ENCODE measurements at places on chromosomes 6 and 20.

GRCh38 chr20:36666181-36666740, 20.3 kb upstream of the SLA2 start:
- DNase-seq, result no peak

DNA sequence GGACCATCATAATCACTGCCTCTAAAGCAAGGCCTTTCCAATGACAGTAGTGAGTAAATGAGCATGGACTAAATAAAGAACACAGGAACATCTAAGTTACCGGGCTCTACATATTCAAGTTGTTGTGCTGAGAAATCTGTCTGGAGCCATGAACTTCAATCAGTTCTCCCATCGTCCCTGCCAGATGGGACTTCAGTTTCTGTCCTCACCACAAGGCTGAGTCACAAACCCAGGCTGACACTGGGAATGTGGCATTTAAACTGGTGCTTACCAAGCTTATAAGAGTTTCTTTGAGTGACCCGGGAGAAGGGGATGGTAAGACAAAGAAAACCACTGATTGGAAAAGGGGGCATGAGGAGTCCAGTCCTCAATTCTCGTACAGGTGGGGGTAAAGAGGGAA, 497.0 kb downstream of the MAFB start:
- DNase-seq, result no peak

- no peak for DNase-seq
Measured at GRCh38 chr6:15496345-15497131, 166.3 kb downstream of the DTNBP1 start.

GRCh38 chr20:4076671-4077070, 61.3 kb upstream of the RNF24 start:
- no peak for DNase-seq

GRCh38 chr6:3895805-3896204, 46.6 kb downstream of the FAM50B start:
- DNase-seq, result no peak

DNA sequence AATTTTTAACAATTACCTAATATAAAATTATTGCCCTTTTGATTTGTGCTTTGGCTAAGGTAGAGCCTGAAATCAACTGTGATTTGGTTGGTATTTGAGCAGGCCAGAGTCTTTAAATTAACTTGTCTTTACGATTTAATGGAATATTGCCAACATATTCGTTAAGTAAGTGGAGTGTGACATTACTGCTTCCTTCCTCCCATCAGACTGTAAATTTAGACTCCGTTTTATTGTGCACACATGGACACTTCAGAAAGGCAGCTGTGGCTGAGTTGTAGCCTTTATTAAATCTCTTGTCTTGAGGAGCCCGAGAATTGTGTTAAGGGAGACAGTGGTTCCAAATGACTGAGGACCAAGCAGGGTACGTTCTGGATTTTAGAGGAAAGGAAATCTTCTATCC, 57.4 kb downstream of the CAP2 start:
- no peak for DNase-seq

- no peak for DNase-seq
Measured at GRCh38 chr6:84183430-84183829, 44.0 kb downstream of the CEP162 start.

DNA sequence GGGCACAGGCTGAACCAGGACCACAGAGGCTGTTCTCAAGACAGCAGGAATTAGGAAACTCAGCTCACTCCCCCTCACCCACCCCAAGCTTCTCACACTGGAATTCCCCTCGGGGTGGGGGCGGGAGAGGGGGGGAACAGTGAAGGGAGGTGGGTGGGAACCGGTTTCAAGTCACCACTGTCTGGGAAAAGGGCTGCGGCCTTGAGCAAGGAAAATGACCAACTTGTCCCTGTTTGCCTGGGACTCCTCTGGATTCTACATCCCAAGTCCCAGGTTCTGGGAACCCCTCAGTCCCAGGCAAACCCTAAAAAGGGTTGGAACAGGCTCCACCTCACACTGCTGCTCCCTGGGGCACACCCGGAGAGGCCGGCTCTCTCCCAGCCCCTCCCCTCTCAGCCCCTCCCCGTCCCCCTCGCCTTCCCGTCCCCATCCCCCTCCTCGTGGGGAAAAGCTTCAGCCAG, 230.7 kb downstream of the TFAP2C start:
- DNase-seq, result no peak

GRCh38 chr6:128617285-128617684, 96.9 kb upstream of the PTPRK start:
- no peak for DNase-seq

- no peak for DNase-seq
Measured at GRCh38 chr6:82013561-82014530, 233.7 kb downstream of the IBTK start.

DNA sequence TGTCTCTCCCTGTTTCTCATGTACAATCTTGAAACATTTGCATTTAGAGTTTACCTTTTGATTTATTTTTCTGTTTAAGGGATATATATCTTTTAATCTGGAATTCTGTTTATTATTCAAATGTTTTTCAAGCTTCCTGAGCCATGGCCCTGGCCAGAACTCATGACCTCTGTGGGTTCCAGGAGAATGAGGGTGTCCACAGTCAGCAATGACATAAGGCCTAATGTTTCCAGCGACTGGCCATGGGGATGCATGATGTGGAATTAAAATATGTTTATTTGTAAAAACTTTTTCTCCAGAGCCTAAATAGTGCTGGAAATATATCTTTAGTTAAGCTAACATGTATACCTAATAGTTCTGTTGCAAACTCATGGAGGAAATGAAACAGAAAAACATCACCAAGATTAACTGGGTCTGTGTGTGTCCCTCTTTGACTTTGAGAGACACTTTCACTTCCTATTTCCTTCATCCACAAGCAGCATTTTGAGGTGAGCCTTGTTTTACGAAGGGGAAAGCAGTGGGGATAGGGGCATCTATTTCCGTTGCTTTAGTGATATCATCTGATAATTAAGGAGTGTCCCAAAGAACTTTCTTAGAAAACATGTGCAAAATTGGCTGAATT, 87.6 kb downstream of the SMOC2 start:
- no peak for DNase-seq

- no peak for DNase-seq
Measured at GRCh38 chr6:77450924-77451323, 12.4 kb downstream of the HTR1B start.

- no peak for DNase-seq
Measured at GRCh38 chr6:146287691-146288369, 255.8 kb upstream of the RAB32 start.

DNA sequence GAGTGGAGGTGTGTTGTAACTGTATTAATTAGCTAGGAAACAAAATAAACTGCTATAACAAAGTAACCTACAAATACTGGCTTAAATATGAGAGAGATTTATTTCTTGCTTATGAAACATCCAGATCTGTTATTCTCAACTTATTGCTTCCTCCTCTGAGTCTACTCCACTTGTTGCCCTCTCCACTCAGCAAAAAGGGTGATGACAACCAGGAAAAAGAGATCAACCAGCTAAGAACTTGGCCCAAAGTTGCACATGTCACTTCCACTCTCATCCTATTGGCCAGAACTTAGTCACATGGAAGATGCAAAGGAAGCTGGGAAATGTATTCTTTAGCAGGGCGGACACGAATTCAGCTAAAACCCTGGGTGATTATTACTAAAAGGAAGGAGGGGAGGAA, 5.2 kb upstream of the TP53RK start:
- DNase-seq, result no peak

- no peak for DNase-seq
Measured at GRCh38 chr6:18362058-18362561, 25.0 kb upstream of the RNF144B start.

DNA sequence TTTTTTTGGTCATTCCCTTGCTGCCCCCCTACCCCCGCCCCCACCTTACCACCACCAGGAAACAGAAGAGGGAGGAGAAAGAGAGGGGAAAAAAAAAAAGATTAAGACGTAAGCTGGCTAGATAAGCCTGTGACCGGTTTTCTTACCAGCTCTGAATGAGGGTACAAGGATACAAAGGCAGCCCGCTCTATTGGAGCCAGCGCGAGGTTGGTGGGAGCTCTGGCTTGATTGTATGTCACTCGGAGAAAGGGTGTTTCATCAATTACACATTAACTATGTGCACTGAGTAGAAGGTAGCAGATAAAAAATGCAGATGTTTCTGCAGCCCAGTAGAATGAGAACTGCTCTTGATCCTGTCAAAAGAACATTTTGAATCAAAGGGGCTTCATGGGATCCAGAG, 28.6 kb upstream of the OLIG3 start:
- no peak for DNase-seq

- no peak for DNase-seq
Measured at GRCh38 chr6:17476511-17476910, 83.1 kb downstream of the CAP2 start.

DNA sequence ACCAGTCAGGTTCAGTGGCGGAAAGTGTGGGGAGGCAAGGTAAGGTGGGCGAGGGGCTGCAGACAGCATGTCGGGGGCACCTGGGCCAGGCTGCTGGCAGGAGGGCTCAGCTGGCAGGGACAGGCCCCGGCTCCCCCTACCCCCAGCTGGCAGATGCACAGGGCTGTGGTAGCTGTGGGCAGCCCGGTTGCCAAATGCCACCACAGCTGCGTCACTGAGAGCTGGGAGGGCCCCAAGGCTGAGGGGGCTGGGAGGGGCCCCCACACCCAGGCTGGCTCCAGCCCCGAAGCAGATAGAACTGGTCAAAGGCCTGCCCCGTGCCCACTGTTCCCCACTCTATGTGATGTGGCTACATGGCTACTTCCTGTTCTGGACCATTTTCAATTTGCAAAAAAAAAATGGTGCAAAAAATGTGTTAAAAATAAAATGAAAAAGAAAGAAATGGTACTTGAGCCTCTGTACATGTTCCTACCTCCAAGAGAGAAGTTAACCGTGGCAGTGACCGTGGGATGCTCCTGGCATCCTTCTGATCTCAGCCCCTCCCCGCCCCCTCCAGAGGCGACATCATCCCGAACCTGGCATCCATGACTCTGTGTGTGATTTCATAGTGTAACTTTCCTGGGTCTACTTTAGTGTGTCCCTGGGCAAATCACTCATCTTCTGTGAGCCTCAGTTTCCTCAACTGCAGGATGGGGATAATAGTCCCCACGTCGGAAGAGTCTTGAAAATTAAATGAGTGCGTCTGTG, 64.4 kb downstream of the UBE2V1 start:
- peak; percentile 9 for DNase-seq

DNA sequence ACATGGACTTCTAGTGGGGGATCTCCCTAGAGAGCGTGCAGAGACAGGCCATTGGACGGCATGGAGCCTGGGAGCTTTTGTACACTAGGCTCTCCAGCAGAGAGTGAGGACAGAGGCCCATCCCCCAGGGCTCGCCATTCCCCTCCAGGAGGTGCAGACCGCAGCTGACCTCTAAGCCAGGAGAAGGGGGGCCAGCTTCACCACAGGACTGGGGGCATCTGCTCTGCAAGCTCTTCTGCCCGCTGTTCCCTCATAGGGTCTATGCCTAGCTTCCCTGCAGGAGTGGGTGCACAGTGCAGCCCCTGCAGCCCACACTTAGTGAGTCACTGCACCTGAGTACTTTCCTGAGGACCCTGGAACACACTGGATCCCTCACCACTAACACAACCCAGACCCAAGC, 94.4 kb downstream of the FHL5 start:
- DNase-seq, result no peak

- no peak for DNase-seq
Measured at GRCh38 chr6:53035549-53036213, 29.5 kb upstream of the FBXO9 start.

DNA sequence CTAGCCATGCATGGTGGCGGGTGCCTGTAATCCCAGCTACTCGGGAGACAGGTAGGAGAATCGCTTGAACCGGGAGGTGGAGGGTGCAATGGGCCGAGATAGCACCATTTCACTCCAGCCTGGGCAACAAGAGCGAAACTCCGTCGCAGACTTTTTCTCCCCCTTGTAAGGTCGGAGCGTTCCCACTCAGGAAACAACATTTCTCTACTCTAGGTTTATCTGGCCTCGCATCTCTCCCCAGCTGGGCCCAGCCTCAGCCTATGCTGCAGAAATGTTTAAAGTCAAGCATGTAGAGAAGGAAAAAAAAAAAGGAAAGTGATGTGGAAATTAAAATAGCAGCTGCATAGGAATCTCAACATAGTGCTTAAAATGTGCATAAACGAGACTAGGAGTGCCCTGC, 172.3 kb downstream of the TRIM27 start:
- no peak for DNase-seq

GRCh38 chr6:112796712-112797111, 449.6 kb downstream of the RFPL4B start:
- DNase-seq, result no peak

GRCh38 chr6:107413966-107414645, 45.3 kb downstream of the PDSS2 start:
- DNase-seq, result no peak

GRCh38 chr20:10478205-10478604, 43.1 kb downstream of the SLX4IP start:
- no peak for DNase-seq

DNA sequence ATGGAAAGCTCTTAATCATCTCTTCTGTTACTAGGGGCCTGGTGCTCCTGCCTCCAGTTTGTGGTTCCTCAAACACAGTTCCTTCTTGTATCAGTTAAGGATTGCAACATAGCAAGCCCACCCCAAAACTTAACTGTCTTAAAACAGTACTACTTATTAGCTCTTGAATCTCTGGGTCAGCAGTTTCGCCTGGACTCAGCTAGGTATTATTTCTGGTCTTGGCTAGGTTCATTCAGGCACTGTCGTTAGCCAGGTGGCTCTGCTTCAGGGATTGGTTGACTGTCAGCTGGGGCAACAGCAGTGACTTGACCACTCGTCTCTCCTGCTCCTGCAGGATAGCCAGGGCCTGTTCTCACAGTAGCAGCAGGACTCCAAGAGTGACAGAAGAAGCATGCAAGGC, 30.0 kb upstream of the RALY start:
- DNase-seq, result no peak

- DNase-seq, result peak; percentile 57
Measured at GRCh38 chr6:24581084-24581669, 64.8 kb downstream of the KIAA0319 start.

GRCh38 chr6:123770247-123770949, 33.3 kb upstream of the NKAIN2 start:
- DNase-seq, result no peak

DNA sequence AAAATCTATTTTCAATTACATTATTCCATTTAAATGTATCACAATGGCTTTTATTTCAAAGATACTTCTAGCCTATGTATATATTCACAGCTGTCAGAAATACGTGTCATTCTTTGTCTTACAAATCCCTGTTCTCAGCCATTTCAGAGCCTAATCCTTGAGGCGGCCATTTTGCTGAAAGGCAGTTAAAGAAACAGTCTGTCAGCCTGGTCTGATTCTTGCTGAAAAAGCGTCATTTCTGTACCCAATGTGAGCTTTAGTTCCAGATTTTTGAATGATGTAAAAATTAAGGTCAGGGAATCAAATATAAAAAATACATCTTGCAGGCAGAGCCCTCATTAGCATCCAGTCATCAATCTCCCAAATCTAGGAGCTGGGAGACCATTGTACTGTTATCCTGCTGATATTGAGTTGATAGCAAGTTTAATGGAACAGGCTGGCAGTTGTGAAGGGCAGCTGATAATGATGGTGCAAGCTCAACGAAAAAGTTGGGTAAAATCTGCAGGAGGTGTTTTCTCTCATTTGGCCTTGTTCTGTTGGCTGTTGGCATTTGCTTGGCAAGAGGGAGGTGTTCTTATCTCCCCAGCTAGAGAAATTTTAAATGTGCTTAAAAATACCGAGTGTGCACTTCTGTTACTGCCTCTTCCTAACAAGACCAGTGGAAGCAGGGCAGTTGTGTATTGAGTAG, 314.8 kb downstream of the SOX4 start:
- DNase-seq, result no peak

Data from activated CD8-positive, alpha-beta memory T cell treated with anti-CD3 and anti-CD28 coated beads for 4 hours (primary cell).